ENCODE measurements at places on chromosomes 5 and 9.

- no peak for DNase-seq
Measured at GRCh38 chr5:154826-155225, 36.5 kb upstream of the LRRC14B start.

DNA sequence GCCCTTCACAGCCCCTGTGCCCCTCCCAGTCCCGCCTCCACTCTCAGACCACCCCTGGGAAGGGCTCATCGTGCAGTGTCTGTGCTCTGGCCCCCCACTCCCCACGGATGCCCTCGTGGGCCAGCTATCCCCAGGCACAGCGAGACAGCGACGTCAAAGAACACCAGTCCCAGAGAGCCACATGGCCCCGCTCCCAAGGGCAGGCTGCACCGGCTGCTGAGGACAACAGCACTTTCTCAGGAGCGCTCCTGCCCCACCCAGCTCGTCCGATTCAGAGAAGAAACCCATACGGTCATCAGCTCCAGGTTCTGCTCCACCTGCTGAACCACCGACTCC, 4.8 kb upstream of the SNAPC4 start:
- DNase-seq, result no peak

DNA sequence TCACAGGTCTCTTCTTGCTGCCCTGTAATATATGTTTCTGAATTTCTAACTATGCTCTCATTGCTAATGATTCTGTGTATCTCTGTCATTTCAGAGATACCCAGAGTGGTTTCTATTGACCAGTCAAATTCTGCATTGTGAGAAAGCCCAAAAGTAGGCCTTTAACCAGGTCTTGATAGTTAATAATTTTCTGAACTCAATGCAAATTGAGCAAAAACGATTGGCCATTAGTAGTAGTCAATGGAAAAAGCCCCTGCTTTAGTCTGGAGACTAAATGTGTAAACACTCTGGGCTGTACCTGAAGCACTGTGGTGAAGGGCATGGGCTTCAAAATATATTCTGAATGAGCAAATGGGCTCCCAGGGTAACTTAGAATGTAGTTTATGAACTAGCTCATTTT, 307.6 kb downstream of the ARL15 start:
- DNase-seq, result no peak

GRCh38 chr5:128472036-128472435, 66.0 kb downstream of the FBN2 start:
- DNase-seq, result no peak

DNA sequence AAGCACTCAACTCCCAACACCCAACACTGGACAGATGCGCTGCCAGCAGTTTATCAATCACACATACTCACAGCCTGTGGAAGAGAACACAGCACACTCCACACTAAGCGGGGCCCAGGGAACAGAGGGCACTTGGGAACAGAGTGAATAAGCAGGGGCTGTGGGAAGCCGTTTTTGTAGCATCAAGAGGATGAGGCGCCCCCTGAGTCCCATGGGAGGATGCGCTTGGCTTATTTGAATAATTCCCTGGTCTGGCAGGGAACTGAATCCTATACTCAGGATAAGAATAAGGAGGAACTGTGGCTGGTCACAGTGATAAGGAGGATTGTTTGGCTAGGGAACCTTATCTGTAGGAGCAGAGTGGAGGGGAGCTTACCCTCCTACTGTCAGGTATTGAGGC, 96.1 kb upstream of the DNAH5 start:
- DNase-seq, result no peak

DNA sequence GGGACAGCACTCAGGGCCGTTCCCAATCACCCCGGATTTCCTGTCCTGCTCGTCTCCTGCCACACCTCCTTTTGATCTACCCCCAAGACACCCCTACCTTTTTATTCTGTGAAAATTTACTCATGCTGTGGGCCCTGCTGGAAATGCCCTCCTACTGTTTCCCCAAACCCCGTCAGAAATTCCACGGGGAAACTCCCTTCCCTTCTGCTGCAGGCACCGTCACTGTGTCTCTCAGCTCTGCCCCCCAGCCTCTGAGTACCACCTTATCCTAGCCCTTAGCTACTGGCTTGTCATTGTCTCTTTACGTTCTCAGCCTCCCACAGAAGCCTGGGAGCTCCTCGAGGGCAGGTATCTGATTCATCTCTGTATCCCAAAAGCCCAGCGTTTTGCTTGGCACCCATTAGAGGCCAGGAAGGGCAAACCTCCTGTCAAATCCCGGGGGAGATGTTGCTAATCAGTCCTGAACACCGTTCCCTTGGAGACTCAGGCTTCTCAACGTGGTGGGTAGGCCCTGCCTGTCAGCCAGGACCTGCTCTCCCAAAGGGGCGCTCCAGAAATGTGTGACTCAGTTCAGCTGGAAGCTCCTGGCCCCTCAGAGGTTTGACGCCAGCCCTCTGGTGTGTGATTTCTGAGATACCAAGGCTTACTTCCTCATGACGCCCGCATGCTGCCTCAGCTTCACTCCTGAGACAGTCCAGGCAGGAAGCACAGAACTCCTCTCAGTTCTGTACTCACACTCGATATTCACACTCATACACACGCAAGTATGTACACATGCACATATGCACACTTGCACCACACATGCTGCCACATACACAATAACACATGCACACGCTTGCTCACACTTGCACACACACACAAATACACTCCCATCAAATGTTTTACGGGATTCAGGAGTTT, 50.7 kb upstream of the GRHPR start:
- no peak for DNase-seq

GRCh38 chr5:175444060-175444904, at the start of gene DRD1:
Gene DRD1, minus strand, starts transcription at chr5:175444182. Its CDS starts 1,083 bp downstream, at chr5:175443099.
- no peak for DNase-seq

- DNase-seq, result no peak
Measured at GRCh38 chr5:7074176-7074575, 321.8 kb upstream of the ADCY2 start.

DNA sequence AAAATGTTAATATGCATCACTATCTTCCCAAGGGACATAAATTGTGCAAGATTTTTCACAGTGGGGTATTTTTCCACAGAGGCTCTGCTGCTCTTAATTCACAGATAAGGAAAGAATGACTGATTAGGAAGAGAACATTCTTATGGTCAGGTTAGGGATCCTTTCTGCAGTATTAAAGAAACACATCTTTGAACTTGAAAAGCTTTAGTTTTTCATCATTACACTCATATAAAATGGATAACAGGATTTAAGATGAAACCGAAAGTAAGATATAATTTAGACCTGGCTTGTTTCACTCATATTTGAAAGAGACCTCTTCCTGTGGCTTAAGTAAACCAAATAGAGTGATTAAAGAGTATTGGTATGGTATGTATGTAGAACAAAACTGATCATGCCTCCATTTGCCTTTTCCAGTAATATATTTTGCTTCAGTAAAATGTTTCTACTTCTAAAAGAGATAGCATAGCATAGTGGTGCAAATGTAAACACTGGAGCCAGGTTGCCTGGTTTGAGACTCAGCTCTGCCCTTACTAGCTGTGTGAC, 160.0 kb downstream of the PRR16 start:
- DNase-seq, result no peak

DNA sequence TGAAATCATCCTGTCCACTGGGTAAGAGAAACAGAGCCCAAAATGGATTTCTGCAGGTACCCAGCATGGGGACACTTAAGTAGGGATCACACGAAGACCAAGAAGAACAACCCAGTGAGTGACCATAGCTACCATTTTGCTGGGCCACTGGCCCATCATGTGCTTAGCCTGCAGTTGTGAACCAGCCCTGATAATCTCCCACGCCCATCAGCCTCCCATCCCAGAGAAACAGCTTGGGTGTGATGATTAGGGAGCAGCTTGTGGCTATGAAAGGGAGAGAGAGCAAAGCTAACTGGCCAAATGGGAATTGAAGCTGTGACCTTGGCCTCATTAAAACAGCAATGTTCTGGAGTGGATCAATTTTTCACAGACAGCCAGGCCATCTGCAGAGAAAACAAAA, 138.5 kb downstream of the SLC24A2 start:
- no peak for DNase-seq

- DNase-seq, result no peak
Measured at GRCh38 chr5:110463106-110463505, 263.4 kb downstream of the TMEM232 start.

Data from HAP-1 (cell line).